Esophagus squamous epithelium (tissue), 5 donors: ENCODE measurements at places on chromosomes 2 and 18. TPM values are rescaled to one million over a fixed set of nuclear protein-coding genes. Genes with fewer than 3 reads are reported as not detected.

DNA sequence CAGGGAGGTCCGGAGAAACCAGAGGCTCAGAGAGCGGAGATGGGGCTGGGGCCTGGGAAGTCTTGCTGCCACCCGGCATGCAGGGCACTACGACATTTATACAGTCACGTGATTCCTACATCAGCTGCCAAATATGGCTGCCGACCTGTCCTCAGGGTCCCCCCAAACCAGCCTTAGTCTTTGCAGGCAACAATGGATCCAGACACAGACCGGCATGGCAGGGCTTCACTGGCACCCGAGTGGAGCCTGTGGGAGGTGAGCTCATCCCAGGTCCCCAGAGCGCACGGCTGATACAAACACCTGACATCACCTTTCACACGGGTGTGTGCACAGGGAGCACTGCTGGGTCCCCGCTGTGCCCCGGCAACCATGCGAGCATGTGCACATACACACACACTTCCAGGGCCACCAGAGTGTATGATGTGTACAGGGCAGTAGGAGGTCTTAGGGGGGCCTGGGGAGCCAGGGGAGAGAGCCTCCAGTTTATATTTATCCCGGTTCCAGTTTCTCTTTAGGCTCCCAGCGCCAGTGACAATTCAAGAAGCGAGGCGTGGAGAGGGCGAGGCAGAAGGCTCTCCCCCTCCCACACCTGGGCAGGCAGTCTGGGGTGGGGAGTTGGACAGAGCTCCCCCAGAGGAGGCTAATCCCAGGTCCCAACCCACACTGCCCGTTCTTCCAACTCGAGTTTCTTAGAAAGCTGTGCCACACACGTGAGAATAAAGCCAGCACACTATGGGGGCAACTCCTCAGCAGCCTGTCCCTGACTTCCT, 2.7 kb downstream of the SEMA4C start:
- DNase-seq = no peak

DNA sequence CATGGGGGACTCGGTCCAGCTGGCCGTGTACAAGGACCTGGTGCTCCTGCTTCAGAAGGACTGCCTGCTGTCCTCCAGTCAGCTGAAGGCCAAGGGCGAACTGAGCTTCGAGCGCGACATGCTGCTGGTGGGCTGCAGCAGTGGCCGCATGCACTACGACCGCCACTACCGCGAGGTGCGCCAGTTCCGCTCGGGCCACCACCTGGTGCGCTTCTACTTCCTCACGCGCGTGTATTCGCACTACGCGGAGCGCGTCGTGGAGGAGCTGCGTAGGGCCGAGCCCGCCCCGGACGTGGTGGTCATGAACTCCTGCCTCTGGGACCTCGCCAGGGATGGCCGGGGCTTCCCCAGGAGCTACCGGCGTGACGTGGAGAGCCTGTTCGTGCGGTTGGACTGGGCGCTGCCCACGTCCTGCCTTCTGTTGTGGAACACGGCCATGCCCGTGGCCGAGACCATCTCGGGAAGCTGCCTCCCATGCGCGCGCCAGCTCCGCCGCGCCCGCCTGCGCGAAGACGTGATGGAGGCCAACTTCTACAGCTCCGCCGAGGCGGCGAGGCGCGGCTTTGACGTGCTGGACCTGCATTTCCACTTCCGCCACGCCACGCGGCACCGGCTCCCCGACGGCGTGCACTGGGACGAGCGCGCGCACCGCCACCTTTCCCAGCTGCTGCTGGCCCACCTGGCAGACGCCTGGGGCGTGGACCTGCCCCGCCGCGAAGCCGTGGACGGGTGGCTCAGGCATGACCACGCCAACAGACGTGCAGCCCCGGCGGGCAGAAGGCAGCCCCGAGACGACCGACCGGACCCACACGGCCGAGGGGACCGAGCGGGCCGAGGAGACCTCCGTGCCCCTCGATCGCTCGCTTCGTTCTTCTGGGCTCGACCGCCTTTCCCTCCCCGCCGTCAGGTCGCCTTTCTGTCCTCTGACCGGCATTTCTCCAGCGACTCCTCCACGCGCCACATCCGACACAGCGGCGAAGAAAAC, 293.9 kb upstream of the ERBB4 start:
- no peak for DNase-seq

The ZNF519 gene
- total RNA-seq = 5.7 TPM

The RAPGEF4 gene
- 2.9 TPM for total RNA-seq

The SERPINB5 gene
- total RNA-seq = 262 TPM

GRCh38 chr2:11154016-11154922, 998 bp upstream of the SLC66A3 start:
- DNase-seq = no peak

The AGXT gene
- total RNA-seq = not detected
